ENCODE measurements at places on chromosomes 5 and 9. TPM values are rescaled to one million over a fixed set of nuclear protein-coding genes. Genes with fewer than 3 reads are reported as not detected.

DNA sequence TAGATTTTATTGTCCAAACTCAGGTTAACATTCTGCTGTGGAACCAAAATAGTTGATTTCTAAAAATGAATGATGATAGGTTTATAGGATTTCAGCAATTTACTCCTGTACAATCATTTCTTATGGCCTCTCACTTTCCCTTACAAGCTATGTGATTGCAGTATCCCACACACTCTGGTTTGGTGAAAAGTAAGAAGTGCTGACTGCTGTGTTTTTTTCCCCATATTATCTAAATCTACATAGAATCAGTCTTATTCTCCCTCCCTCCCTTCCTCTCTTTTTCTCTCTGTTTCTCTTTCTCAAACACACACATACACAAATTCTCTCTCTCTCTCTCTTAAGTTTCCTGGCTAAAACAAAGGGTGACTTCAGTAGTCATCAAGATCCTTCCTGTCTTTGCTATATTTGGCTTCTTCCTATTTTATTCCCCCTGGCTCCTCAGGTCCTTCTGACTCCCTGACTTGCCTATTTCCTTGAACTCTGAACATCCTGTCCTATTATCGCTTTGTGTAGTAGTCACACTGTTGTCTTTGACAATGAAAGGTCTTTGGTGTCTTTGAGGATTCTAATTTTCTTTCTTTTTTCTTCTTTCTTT lies 55.9 kb upstream of the HAPLN1 start:
- DNase-seq: no peak

GRCh38 chr9:113602126-113603047 lies 138.9 kb downstream of the RGS3 start:
- no peak for DNase-seq

GRCh38 chr5:66171349-66172344 lies 27.5 kb downstream of the SREK1 start:
- DNase-seq: no peak

- no peak for DNase-seq
Observed at GRCh38 chr5:179801304-179802206, 5.1 kb downstream of the MGAT4B start.

GRCh38 chr9:71916834-71917534 lies 5.5 kb downstream of the C9orf85 start:
- no peak for DNase-seq

DNA sequence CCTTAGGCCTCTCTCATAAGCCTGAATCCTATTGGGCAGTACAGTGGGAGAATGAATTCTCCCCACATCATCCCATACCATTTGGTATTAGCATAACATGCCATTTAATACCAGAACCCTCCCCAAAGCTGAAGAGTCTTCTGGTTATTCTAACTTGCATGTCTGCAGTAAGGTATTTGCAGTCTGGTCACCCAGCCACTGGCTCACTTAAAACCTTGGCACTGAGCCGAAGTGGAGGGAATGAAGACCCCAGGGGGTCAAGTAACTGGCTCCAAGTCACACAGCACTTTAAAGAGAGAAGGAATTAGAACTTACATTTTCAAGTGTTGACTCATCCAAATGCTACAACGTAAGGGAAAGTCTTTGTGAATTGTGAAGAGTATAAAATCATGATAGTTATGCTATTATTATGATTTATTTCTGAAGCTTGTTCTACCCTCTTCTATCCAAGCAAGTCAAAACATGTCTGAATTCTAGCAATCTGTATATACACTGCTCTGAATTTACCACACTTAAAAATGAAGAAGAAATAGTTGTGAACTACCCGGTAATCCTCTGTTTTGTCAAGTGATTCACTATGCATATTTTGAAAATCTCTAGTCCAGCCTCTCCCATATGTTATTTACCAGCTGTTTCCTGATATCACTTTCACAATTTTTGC lies 28.5 kb downstream of the GLRA1 start:
- DNase-seq: no peak

DNA sequence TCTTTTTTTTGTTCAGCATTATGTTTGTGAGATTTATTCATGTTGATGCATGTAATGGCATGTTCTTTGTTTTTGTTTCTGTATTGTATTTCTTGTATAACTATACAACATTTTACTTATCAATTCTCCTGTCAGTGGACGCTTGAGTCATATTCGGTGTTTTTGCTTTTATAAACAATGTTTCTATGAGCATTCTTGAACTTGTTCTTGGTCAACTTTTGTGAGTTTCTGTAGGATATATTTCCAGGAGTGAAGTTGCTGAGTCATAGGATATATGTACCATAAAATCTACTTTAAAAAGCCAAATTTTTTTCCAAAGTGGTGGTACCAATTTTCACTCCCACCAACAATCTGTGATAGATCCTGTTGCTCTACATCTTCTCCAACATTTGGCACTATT lies 104.8 kb downstream of the VCAN start:
- no peak for DNase-seq

- DNase-seq: no peak
Observed at GRCh38 chr9:101791938-101792337, 53.5 kb upstream of the GRIN3A start.

GRCh38 chr5:171969288-171969880 lies 37.1 kb downstream of the FBXW11 start:
- DNase-seq: no peak

- no peak for DNase-seq
Observed at GRCh38 chr9:22037954-22038690, 29.0 kb upstream of the CDKN2B start.

GRCh38 chr5:11026543-11026942 lies 265.5 kb upstream of the DAP start:
- no peak for DNase-seq

DNA sequence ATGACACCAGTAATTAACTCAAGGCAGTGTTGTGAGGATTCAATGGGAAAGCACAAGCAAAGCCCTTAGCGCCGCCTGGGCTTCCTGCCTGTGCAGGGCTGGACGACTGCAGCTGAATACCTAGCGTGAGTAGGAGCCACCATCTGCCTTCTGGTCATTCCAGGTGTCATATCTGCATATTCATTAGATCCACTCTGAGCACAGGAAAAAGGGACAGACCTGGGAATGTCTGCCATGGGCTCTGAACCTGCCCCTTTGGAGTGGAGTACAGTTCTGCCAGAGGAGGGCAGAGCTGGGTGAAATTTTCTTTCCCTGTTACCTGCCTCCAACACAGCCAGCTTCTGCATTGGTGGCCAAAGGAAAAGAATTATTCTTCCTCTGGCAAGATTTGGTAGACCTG lies 298.8 kb downstream of the NSG2 start:
- no peak for DNase-seq

- DNase-seq: no peak
Observed at GRCh38 chr9:74570879-74571512, 73.9 kb downstream of the RORB start.

- DNase-seq: peak; percentile 43
Observed at GRCh38 chr5:151094852-151095245, 14.0 kb upstream of the TNIP1 start.

- no peak for DNase-seq
Observed at GRCh38 chr5:148469501-148469935, 85.8 kb downstream of the FBXO38 start.

GRCh38 chr5:107408564-107408963 lies 262.2 kb downstream of the EFNA5 start:
- DNase-seq: no peak

DNA sequence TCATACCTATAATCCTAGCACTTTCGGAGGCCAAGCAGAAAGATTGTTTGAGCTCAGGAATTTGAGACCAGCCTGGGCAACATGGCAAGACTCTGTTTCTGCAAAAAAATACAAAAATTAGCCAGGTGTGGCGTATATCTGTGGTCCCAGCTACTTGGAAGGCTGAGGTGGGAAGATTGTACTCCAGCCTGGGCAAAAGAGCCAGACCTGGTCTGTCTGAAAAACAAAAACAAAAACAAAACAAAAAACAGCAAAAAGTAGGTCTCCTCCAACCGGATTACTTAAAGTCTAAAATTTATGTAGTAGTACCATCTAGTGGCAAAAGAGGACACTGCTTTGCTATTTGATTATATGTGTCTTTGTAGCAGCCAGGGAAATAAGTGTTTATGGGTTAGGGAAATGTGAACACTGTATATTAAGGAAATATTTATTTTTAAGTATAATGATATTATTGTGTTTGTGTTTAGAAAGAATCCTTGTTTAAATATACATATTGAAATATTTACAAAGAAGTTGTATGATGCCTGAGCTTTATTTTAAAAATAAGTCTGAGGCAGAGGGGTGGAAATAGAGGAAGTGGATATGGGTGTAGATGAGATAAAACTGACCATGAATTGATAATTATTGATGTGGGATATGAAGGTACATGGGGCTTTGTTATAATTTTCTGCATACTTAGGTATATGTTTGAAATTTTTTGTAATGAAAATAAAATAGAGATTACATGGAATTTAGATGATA lies 20.0 kb downstream of the APC start:
- no peak for DNase-seq

DNA sequence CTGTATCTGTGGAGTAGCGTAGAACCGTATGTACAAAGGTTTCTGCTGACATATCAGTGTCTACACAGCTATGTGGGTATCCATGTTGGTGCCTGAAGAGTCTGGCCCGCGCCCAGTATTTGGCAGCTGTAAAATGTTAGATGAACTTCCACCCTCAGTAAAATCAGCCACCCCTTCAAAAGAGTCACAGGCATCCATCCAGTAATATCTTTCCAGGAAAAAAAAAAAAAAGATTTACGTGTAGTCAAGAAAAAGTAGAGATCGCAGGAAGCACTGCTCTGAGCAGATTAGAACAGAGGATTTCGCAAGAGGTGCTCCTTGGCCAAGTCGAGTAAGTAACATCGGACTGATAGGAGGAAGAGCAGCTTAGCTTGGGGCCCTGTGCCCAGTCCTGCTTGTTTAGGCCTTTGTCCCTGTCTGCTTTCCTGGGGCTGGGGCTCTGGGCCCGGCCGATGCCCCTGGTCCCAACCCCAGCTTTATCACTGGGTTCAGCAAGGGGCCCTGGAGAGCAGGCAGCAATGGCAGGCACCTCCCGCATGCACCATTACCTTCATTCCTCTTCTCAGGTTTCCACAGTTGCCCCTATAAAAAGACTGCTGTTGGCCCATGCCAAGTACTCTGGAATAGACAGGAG lies 21.2 kb downstream of the DAPK1 start:
- DNase-seq: peak; percentile 65

- DNase-seq: no peak
Observed at GRCh38 chr9:76756941-76757673, 7.1 kb upstream of the PCA3 start.

GRCh38 chr5:151926188-151926587 lies 1.5 kb upstream of the GLRA1 start:
- DNase-seq: no peak

DNA sequence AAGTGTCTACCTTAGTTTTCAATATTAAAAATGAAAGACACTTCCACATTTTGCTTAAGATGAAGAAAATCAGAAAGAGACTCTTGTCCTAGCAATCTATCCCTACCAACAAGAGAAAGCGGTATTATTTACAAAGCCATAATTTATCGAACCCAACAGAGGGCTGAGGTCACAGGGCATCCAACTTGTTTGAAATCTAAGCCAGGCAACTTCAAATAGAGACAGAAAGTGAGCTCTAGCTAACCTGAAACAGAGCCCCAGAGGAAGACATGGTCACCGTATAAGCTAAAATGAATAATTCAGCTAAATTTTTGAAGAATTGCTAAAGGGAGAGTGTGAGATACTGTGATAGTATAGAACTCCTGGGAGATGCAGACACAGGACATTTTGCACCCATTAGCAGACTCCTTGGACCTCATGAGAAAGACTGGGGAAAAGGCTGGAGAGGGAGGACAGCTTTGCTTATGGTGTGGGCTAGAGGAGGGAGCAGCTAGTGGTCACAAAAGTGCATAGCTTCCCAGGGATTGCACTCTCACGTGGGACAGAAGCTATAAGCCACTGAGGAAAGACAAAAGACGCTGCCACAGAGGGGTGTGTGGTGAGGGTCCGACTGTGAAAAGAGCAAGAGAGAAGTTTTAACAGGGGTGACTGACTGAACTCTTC lies 624.2 kb upstream of the GRIN3A start:
- DNase-seq: no peak

DNA sequence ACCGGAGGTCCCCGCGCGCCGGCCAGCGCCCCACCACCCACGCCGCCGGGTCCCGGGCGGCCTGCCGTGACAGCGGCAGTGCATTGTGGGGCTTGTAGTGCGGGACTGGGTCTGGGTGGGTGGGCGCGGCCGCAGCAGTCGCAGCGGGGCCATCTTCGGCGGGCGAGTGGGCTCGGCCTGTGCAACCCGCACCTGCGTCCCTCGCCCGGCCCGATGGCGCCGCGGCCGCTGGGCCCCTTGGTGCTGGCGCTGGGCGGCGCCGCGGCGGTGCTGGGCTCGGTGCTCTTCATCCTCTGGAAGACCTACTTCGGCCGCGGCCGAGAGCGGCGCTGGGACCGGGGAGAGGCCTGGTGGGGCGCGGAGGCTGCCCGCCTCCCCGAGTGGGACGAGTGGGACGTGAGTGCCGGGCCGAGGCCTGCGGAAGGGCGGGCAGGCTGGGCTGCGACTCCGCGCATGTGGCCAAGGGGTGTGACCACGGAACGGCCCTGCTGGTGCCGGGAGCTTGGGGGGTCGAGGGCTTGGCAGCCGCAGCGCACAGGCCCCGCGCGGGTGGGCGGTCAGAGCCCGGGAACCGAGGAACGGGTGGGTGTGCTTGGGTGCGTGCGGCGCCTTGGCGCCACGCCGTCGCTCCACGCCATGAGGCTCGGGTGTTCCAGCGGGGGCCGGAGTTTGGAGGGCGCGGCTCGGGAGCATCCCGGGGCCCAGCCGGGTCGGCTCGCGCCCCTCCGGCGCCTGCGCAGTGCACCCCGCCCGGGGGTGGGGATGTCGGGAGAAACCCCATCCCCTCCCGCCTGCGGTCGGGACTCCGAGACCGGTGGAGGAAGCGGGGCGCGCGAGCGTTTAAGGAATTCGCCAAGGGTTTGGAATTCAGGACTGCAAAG lies at the start of gene ARL10:
Gene ARL10 (plus strand): TSS at position 137 of the 881 bp plus-strand sequence. CDS start 77 bp downstream, at position 214.
- no peak for DNase-seq

DNA sequence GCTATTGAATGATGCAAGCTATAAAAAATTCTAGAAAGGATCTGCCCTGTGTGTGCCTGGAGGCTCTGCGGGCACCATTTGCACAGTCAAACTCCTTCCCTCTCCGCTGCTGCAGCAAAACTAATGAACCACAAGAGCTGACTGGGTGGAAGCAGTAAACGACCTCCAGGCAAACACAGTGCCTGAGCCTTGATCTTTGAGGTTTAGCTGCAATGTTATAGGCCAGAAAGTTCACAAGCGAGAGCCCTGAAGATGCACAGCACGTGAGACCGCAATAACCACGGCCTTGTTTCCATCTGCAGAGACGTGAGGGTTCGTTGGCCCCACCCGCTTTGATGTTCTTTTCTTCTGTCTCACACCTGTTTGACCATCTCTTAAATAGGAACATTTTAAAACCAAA lies 69.2 kb upstream of the S1PR3 start:
- DNase-seq: no peak

KIAA0825 gene
- 1.9 TPM for total RNA-seq

DMRT3 gene
- total RNA-seq: 0.29 TPM

PRRX2 gene
- total RNA-seq: 1.7 TPM

GZMA gene
- not detected for total RNA-seq

PKD2L2 gene
- total RNA-seq: 4.8 TPM

ZNF366 gene
- 5.8 TPM for total RNA-seq

LCN9 gene
- not detected for total RNA-seq

ACER2 gene
- total RNA-seq: 1.7 TPM

SLC36A2 gene
- total RNA-seq: 8.8 TPM
